ENCODE measurements at places on chromosomes 2 and 18. TPM values are rescaled to one million over a fixed set of nuclear protein-coding genes. Genes with fewer than 3 reads are reported as not detected.
A peak's percentile ranks its signal among the peaks of the same experiment; 100 is the strongest.

Gene KRTCAP3
- total RNA-seq, result 10.0 TPM

Gene CYS1
- 20.8 TPM for total RNA-seq

- DNase-seq, result no peak
Observed at GRCh38 chr2:200222791-200223190, 83.7 kb upstream of the SPATS2L start.

GRCh38 chr2:27502142-27502541 lies 5.5 kb downstream of the GCKR start:
- no peak for DNase-seq

GRCh38 chr2:26196683-26197418 lies 24.0 kb downstream of the GAREM2 start:
- no peak for DNase-seq

GRCh38 chr2:68908392-68908970 lies 37.3 kb upstream of the BMP10 start:
- DNase-seq, result peak; percentile 70

- no peak for DNase-seq
Observed at GRCh38 chr2:38737925-38738324, 13.2 kb downstream of the SRSF7 start.

DNA sequence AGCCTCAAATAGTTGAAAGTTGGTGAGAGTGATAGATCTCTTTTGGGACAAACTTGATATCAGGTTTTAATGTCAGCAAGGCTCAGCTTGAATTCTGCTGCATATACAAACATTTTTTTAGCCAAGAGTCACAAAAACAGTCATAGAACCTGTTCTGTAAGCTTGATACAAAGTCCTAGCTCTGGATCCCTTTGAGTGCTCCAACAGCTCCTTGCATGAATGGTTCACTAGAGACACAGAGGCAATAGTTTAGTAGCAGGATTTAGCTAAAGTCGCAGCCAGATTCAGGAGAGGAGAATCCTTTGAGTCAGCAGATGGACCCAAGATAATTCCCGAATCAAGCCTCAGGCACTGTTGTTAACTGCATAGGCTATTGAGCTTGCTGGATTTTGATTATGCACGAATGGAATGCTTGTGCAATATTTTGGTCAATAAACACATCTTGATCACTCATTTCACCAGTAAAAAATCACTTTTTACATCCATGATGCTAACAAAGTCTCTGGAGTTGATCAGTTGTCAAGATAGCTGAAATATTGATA lies 148.6 kb downstream of the KLHL14 start:
- no peak for DNase-seq

GRCh38 chr2:219254590-219255201 lies 978 bp upstream of the TUBA4A start:
- no peak for DNase-seq

Gene REG1B
- not detected for total RNA-seq

- DNase-seq, result no peak
Observed at GRCh38 chr2:1704631-1705556, 39.4 kb downstream of the PXDN start.

DNA sequence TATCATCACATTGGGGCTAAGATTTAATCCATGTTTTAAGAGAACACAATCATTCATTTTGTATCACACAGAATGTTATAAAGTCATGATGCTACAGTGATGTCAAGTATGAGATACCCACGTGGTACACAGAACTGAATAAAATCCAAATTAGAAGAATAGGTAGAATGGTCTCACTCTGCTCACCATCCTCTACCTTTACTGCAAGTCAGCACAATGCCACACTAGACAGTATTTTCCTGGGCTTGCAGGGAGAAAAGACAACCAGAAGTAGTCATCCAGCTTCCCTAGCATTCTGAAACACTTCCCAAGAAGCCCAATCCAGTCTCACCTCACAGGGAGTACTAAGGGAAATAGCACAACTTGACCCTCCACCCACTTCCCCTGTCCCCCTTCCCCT lies 856.2 kb upstream of the NRXN1 start:
- DNase-seq, result no peak

Data from epithelial cell of proximal tubule (primary cell).